ENCODE measurements at places on chromosomes 5 and 9.
A peak's percentile ranks its signal among the peaks of the same experiment; 100 is the strongest.

DNA sequence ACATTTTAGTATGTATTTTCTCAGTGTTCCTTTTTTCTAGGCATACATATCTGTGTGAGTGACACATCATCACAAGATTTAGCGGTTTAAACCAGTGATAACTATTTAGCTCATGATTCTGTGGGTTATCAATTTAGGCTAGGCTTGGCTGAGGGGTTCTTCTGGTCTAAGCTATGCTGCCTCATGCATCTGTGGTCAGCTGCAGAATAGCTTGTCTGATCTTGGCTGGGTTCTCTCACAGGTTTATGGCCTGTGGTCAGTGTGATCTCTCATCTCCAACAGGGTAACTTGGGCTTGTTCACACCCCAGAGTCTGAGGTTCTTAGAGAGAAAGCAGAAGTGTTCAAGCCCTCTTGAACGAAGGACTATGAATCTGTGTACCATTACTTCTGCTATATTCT lies 363.3 kb downstream of the KDM4C start:
- DNase-seq: no peak

DNA sequence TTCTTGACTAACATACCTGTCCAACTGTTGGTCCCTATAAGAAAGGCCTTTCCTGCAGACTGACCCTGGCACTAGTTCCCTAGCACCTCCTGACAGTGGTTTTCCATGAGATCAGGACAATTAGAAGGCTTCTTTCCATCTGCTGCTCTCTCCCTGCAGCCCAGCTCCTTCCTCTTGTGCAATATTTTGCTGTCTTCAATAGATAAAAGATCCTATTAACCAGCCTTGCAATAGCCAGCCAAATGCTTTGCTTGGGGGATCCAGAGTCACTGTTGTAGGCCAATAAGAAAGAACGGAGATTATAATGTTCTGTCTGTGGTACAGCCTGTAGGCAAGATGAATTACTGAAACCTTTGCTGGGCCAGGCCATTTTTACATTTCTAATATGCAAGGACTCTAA lies 18.4 kb upstream of the NME5 start:
- DNase-seq: no peak

DNA sequence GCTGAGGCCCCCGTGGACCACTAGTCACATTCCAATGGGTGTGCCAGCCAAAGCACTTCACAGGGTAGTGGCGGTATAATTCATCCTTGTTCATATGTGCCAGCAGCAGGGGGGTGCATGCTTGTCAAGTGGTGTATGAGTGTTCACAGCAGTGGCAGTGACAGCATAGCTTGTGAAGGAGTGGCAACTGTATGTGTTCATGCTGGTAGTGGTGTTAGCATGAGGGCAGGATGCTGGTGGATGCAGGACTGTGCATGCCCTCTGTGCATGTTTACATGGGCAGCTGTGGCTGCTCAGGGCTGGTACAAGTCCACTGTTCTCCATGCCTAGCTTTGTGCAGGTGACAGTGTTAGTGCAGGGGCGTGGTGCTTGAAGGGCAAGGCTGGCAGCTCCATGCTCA lies 253.4 kb upstream of the DMAC1 start:
- DNase-seq: no peak

DNA sequence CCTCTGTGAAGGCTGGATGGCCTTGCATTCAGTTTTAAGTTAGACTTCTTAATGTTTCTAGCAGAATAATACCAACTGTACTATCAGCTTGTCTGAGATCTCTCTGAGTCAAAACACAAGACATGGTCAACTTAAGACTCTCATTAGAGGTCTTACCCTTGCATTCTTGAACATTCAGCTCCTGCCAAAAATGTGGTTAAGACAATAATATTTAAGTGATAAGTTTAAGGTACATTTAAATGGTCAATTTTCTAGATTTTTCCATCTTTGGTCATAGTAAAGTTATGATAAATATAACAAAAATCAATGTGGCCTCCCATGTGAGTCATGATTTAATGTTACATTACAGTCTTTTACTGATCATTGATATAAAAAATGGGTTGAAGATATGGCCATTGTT lies 75.0 kb downstream of the NR2F1 start:
- DNase-seq: no peak

GRCh38 chr9:77663754-77664153 lies 15.6 kb upstream of the GNA14 start:
- no peak for DNase-seq

GRCh38 chr5:61638476-61638875 lies 306.4 kb downstream of the ZSWIM6 start:
- no peak for DNase-seq

- DNase-seq: no peak
These were observed 7.0 kb upstream of the MRNIP start for GRCh38 chr5:179865491-179866240.

GRCh38 chr9:135474915-135475314 lies 4.7 kb upstream of the PPP1R26 start:
- DNase-seq: no peak

GRCh38 chr5:141722266-141722665 lies 40.2 kb upstream of the ARAP3 start:
- DNase-seq: no peak

- no peak for DNase-seq
These were observed 1742.3 kb upstream of the NUDT12 start for GRCh38 chr5:105304859-105305258.

GRCh38 chr5:54785729-54786591 lies 199.4 kb downstream of the ESM1 start:
- DNase-seq: no peak

DNA sequence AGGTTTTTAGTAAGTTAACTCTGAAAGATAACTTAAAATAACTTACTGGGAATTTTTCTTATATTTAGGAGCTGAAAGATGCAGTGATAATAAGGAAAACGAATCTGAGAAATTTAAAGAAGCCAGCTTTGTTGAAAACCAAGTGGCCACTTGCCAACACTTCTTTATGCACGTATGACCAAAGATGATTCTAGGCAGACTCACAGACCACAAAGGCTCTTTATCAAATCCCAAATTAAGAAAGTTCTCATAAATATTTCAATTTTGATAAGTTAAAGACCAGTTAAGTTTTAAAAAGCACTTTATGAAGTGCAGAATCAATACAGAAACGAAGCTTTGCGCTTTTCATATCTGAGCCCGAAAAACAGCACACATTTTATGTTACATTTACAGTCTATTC lies 1.5 kb downstream of the AFF4 start:
- no peak for DNase-seq

DNA sequence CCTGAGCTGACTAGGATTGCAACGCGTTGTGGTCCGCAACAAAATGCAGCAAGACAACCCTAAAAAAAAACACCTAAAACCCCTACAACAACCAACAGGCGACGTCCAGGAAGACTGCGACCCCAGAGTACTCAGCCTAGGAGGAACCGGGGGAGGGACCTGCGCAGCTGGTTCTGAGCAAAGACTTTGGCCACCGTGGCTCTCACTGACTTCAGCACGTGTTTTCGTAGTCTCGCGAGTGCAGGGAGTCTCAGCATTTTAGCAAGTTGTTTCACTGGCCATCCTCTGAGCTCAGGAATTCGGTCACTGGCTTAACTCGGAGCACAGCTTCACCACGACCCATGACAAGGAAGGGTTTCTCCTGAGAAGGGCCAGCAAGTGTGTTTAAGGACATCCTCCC lies 8.6 kb upstream of the ZDHHC11 start:
- DNase-seq: no peak

DNA sequence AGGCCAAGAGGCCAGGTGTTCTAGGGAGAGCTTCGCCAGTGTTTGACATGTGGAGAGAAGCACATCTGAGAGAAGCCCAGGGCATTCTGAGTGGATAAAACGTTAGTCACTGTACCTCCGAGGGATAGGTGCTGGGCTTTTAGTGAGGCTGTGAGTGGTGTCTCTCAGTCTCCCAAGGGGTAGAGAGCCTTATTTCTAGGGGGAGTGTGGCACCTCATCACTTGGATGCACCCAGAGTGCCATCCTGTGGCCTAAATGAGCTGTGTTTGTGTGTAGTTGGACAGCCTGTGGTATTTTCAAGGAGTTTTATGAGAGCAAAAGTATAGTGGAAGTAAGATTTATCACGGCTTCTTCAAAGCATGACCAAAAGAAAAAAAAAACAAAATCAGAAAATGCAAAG lies 1046.9 kb upstream of the WWC1 start:
- DNase-seq: no peak

DNA sequence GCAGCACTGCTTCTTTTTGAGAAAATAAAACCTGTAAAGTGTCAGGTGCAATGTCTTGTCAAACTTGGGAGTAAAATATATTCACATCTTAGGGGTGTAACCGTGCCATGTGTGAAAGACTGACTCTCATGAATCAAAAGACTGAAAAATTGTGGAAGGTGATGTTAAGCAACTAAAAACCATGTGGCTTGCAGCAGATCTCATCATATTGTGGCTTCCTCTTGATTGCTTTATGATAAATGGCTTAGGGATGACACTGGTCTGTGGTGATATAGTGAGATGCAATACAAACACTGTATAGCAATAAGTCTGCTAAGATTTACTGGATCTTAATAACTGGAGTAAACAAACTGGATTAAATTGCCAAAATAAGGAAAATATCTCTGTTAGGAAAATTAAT lies 321.6 kb downstream of the EDIL3 start:
- no peak for DNase-seq

DNA sequence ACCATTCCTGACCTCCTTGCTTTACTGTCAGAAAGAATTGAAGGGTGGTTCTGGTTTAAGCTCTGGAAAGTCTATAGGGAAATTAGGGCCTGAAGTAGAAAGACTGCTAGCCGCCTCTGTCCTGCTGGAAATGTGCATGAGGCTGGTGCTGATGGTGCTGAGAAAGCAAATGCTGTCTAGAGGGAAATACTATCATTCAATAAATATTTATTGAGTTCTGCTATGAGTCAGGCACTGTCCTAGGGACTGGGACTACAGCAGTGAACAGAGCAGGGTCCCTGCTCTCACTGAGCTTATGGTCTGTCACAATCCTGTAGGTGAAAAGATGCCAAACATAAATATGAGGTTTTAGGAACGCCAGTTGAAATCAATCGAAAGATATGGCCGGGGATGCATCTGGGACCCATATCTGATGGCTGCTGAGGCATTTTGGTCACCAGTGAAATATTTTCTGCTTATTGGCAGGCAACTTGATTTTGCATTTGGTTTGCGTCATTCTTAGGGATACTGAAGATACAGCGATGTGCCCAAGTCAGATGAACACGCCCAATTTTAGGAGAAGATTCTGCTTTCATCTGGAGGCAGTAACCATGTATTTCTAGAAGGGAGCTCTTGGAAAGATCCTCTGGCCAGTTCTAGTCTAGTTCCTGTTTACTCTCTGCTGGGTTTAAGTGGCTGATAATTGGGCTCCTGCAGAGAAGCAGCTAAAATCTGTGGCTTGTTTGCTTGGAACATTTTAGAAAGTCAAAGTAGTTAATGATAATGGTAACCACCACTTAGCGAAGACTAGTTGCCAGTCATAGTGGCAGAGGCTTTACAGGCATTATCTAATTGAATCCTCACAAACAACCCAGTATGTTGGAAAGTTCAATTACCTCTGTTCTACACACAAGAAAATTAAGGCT lies 73.3 kb downstream of the INSYN2B start:
- peak; percentile 57 for DNase-seq

- DNase-seq: no peak
These were observed 38.2 kb upstream of the EXOC3 start for GRCh38 chr5:404666-405241.

Measured in NCI-H1417 (cell line).